ENCODE measurements at places on chromosomes 12 and 14. TPM values are rescaled to one million over a fixed set of nuclear protein-coding genes. Genes with fewer than 3 reads are reported as not detected.

IL31 gene
- total RNA-seq = not detected

PSEN1 gene
- 44.6 TPM for total RNA-seq

HCAR1 gene
- total RNA-seq = not detected

CLEC9A gene
- total RNA-seq = not detected

CAPZA3 gene
- total RNA-seq = not detected

PLXNC1 gene
- 0.40 TPM for total RNA-seq

TMEM233 gene
- total RNA-seq = not detected

OAS2 gene
- total RNA-seq = 0.39 TPM

BATF gene
- total RNA-seq = not detected

ERH gene
- total RNA-seq = 275 TPM

SRGAP1 gene
- total RNA-seq = 33.4 TPM

REP15 gene
- 2.9 TPM for total RNA-seq

FAM186B gene
- total RNA-seq = 0.26 TPM

KLHDC2 gene
- 29.8 TPM for total RNA-seq

PTCSC3 gene
- not detected for total RNA-seq

TSPAN11 gene
- not detected for total RNA-seq

GPR137C gene
- total RNA-seq = 0.89 TPM

ADAM21 gene
- total RNA-seq = 0.56 TPM

CDC42BPB gene
- 82.2 TPM for total RNA-seq

FOXN4 gene
- total RNA-seq = not detected

ZNF385A gene
- total RNA-seq = 7.0 TPM

HCAR2 gene
- total RNA-seq = not detected

RPL10L gene
- not detected for total RNA-seq

TROAP gene
- total RNA-seq = 14.1 TPM

AGAP2 gene
- 0.15 TPM for total RNA-seq

GLIPR1L1 gene
- not detected for total RNA-seq

E2F7 gene
- 8.5 TPM for total RNA-seq

PRKD1 gene
- total RNA-seq = 21.3 TPM

ASCL1 gene
- total RNA-seq = not detected

Measured in HFFc6 (cell line).